Esophagus squamous epithelium (tissue), 5 donors: ENCODE measurements at places on chromosomes 7 and 10. TPM values are rescaled to one million over a fixed set of nuclear protein-coding genes. Genes with fewer than 3 reads are reported as not detected.

Gene RNF133
- total RNA-seq: 0.57 TPM

DNA sequence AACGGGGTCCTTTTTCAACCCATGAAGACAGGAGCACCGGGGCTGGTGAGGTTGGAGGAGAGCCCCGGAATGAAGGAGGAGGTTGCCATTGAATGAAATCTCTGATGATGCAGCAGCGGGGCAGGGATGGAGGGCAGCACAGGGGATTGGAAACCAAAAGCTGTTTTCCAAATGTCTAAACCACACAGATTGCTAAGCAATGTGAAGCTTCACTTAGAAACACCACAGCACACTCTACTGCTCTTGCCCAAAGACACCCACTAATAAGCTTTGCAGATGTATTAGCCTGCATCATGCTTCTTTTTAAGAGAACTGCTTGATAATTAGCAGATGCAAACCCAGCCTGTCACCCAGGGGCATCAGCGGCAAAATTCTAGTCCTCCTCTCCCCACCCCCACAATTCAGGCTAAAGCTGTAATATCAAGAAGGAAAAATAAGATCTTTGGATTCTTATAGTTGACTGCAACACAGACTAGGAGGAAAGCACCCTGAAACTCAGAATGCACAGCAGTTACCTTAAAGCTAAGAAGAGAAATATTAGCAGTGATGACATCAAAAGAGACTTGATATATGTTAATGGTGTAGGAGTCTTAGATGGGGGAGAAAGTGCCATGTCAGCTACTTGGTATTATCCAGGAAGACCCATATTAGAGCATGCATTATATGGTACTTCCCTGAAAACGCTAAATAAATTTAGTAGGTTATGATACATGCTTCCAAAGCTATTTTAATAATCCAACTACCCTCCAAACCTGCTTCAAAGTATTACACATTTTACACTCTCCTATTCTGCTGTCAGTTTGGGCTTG, 666.7 kb downstream of the KCNMA1 start:
- no peak overlapping the region for H3K4me3 ChIP-seq
- H3K27ac ChIP-seq: no peak overlapping the region
- no peak for DNase-seq
- H3K36me3 ChIP-seq: no peaks in the 10 kb centered on the region
- no peaks in the 10 kb centered on the region for H3K27me3 ChIP-seq

DNA sequence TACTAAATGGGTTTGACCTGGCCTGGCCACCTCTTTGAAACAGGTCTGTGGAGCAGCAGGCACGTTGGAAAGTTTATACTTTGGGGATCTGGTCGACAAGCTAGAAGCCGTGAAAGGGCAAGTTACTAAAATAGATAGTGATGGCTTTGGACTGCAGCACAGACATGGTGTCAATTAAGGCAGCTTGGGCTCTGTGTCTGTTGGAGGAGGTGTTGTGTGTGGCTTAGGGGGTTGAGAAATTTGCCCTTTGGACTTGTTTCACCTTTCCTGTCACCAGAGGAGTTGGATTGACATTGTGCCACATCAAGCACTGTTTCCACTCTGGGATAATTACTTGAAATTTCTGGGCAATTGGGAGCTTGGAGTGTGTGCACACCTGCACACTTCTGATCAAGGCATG, 251.8 kb upstream of the MKI67 start:
- H3K4me1 ChIP-seq: no peaks in the 10 kb centered on the region
- no peak overlapping the region for H3K4me3 ChIP-seq

DNA sequence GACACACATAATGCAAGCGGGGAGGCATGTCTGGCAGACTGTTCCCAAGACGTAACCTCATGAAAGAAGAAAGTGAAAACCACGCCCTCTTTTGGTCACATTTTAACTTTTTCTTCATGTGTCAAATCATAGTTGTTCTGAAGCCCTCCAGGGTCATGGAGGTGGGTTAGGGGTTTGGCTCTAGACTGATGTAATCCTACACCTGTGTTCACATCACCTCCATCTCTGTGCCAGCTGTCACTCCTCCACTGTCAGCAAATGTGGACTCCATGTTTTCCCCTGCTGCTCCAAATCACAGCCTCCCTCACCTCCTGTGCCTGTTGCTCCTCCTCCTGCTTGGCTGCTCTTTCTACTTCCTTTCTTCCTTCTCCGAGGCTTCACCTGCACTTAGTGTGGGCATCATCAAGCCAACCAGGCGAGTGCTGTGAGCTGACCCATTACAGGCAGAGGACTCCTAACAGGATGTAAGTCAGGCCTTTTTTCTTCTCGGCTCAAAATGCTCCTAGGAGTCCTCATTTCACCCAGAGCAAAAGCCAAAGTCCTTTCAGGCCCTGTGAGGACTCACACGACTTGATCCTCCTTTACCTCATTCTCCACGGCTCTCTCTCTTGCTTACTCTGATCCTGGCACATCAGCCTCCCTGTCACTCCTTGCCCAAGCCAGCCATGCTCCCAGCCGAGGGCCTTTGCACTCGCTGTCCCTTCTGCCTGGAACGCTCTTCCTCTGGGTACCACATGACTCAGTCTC, 66.4 kb upstream of the IFRD1 start:
- no peaks in the 10 kb centered on the region for H3K36me3 ChIP-seq
- no peaks in the 10 kb centered on the region for H3K4me1 ChIP-seq
- H3K27ac ChIP-seq: no peak overlapping the region
- no peak for DNase-seq
- no peak overlapping the region for H3K4me3 ChIP-seq
- H3K27me3 ChIP-seq: no peaks in the 10 kb centered on the region

- no peak overlapping the region for H3K4me3 ChIP-seq
- no peaks in the 10 kb centered on the region for H3K36me3 ChIP-seq
- no peak for DNase-seq
- H3K4me1 ChIP-seq: peaks cover 11% of the 10 kb centered on the region
Observed at GRCh38 chr10:31645786-31646185, 282.8 kb downstream of the ARHGAP12 start.

DNA sequence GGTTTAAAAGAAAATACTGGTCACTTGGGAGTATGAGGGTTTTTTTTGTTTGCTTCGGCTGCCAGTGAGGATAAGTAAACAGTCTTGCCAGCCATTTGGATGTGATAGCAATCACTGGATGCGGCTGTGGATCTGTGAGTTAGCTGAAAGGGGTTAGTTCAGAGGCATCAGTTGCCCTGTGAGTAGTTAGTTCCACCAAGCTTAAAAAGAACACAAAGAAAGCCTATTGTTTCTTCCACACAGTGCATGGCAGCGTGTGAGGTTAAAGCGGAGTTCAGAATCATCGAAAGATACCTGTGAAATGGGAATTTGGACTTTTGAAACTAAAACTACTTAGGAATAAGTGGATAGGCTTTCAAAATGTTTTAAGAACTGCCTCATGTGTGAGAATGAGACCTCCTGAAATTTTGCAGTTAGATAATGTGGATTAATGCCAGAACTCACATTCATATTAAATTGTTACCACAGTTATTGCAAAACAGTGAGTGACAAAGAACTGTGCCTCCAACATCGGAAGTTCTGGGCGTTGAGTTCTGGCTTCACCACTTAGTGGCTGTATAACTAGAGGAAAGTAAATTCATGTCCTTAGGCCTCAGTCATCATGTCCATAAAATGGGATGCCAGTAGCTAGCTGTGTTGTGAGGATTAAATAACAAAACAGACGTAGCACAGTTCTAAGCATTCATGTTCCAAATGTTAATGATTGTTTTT, 31.3 kb downstream of the KIAA1217 start:
- peak overlapping the region; percentile 50 for H3K27ac ChIP-seq
- H3K4me1 ChIP-seq: peaks cover 69% of the 10 kb centered on the region
- DNase-seq: no peak
- no peaks in the 10 kb centered on the region for H3K27me3 ChIP-seq
- H3K36me3 ChIP-seq: peaks cover 6% of the 10 kb centered on the region
- peak overlapping the region; percentile 27 for H3K4me3 ChIP-seq
